ENCODE measurements at places on chromosomes 13 and 19. TPM values are rescaled to one million over a fixed set of nuclear protein-coding genes. Genes with fewer than 3 reads are reported as not detected.

Gene SYT5
- total RNA-seq = not detected

GRCh38 chr19:49533551-49534488 lies 6.0 kb downstream of the RCN3 start:
- DNase-seq = peak; percentile 91

DNA sequence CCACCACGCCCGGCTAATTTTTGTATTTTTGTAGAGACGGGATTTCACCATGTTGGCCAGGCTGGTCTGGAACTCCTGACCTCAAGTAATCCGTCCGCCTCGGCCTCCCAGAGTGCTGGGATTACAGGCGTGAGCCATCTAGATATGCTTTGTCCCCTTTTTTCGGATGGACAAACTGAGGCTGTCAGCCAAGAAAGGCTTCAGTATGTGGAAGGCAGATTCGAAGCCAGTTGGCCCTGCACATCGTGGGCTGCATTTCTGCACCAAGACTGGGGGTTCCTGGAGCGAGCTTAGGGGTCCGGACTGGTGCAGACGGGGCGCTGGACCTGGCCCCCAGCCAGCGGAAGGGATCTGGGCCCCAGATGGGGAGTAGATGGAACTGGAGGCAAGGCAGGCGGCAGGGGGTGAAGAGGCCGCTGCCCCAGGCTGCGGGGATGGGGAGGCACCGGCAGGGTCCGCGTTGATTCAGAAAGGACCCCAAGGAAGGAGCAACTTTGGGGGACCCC lies 9.7 kb upstream of the JUND start:
- DNase-seq = peak; percentile 81

Gene PTGER1
- 2.4 TPM for total RNA-seq

DNA sequence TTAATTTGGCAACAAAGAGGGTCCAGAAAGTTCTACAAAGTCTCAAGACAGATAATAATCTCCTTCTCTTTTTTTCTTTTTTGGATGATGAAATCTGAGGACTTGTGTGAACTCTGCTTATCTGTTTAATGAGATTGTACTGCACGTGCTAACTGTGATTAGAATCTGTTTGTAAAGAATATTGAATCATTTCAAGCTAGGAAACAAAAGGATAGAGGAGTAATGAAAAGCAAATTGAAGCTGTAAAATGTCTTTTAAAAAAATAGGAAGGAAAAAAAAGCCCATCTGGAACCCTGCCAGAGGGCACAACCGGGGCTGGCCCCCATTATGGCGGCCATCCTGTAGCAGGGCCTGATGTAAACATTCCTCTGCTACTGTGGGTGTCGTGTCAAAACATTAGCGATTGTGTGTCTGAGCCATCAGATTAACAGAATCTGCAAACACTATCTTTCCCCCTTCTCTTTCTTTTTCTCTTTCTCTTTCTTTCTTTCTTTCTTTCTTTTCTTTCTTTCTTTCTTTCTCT lies 83.0 kb downstream of the FLT1 start:
- DNase-seq = no peak

DNA sequence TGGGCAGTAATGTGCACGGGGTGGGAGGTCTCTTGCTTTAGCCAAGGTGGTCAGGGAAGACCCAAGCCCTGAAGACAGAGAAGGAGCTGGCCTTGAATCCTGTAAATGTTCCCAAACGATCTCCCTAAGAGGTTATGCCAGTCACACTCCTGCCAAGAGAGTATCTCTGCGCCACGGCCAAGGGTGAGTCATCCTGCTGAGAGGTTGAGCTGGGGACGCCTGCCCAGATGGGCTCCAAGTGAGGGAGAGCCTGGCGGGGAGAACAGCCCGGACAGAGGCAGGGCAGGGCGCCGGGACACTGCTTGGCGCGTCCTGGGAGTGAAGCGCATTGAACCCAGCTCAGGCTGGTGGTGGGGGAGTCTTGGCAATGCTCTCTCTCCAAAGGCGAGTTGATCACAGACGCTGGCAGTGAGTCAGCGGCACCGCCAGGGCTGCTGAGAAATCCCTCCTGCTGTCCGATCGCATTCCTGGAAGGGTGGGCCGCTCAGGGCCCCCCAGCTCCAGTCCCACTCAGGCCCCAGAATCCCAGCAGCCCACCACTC lies 16.4 kb downstream of the SULT2B1 start:
- no peak for DNase-seq

Gene CLEC4G
- total RNA-seq = 2.8 TPM

GRCh38 chr19:49889038-49889686 lies 7.5 kb downstream of the IL4I1 start:
- peak; percentile 67 for DNase-seq

Gene KCNC3
- 2.7 TPM for total RNA-seq

DNA sequence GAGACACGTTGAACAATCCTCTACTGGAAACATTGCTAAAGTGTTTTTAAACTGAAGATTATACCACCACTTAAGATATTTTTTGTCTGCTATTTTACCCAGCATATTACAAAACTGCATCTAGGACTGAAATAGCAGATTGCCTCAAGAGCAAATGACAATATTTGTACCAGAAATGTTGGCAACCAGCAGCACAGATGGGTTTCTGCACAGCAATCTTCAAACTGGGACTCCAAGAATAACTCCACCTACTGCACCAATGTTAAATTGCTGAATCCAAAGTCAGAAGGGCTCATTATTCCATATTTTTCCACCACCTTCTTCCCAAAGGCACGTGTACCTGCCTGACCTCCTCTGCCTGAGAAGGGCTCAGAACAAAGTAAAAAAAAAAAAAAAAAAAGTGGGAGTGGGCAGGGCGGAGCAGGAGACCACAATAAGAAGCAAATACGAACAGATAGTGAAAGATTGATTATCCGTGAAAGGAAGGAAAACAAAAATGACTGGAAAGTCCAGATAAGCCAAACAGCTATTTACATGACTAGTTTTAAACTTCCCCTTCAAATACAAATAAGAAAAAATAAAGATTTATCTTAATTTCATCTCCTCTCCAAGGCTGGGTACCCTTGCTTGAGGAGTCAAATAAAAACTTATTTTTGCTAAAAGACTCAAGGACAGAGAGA lies 79.4 kb downstream of the FOXO1 start:
- DNase-seq = no peak

GRCh38 chr19:55802281-55802680 lies 29.5 kb downstream of the NLRP11 start:
- DNase-seq = no peak

DNA sequence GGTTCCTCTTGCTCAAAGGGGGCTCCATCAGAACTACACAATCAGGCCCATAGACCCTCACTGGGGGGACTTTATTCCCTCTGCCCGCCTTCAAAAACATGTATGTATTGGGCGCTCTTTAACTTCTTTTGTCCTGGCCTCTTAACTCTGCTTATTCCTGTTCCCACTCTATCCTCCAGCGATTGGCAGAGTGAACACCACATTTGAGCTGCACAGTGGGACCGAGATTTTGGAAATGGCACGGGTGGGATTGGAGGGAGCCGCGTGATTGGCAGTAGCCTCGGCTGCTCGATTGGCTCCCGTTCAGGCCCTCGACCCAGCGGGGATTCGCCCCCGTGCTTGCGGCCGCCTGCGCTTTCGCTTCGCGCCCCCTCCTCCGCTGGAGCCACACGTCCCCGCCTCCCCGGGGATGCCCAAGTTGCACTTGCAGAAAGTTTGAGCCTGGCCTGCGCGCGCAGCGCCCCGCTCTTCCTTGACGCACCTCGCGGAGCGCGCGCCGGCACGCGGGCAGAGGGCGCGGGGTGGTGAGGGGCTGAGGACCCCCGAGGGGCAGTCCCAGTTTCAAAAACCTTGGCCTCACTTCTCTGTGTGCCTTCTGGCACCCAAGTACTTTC lies at the start of gene ZIC5:
Gene ZIC5, minus strand, starts transcription at position 192 of the 614 bp plus-strand sequence. Its CDS starts 164 bp downstream, at position 28.
- peak; percentile 47 for DNase-seq

DNA sequence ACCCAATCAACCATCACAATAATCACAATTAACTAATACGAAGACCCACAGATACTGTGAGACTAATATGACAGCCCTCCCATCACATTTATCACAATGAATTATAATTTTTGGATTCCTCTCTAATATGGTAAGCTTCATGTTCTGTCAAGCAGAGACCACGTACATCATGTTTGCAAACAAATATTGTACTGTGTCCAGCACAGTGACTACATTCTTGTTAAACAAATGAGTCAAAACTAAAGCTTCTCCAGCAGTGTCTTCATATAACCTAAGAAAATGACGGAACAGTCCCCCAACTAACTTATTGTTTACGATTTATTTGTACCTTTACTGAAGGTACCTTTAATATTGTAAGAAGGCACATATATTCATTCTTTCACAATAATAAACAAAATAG lies 292.6 kb downstream of the ENOX1 start:
- no peak for DNase-seq

- DNase-seq = no peak
Measured at GRCh38 chr19:2619076-2619475, 83.4 kb downstream of the GNG7 start.

DNA sequence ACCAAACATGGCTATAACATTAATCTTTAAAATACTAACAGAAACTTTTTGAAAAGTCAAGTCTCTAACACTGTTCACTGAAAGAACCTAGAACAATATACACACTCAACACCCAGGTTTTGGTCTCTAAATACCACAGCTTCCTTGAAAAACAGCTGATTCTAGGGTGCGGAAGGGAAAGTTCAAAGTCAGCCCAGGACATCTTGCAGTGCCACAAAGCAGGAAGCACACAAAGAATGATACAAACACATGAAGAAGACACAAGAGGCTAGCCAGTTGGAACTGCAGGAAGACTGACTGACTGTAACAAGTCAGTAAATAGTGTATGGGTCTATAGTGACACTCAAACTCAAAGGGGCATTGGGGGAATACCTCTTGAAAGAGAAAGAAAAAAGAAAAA lies 4.6 kb downstream of the DEDD2 start:
- no peak for DNase-seq

- no peak for DNase-seq
Measured at GRCh38 chr19:39310558-39311311, 9.9 kb downstream of the LRFN1 start.

Gene FCGBP
- total RNA-seq = 83.1 TPM

Gene PSG3
- total RNA-seq = not detected

Gene ZNF382
- total RNA-seq = 13.6 TPM

DNA sequence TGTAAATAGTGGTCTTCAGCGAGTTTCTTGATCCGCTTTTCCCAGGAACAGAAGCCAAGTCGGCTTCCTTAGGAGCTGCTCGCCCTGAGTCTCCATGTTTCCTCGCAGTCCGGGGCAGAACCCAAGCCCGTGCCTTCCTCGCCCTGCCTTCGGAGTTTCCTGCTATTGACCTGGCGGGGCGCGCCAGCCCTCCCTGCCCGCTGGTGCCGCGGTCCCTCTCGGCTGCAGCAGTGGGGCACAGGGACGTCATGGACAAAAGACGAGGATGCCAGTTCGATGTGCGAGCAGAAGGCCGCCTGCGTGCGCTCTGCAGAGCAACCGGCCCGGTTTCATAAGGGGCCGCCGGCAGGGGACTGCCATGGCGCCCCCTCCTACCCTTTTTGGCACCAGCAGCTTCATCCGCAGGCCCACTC lies 156.6 kb downstream of the TM9SF2 start:
- DNase-seq = peak; percentile 67

Gene ZNF546
- 14.3 TPM for total RNA-seq

- peak; percentile 87 for DNase-seq
Measured at GRCh38 chr19:1568320-1569019, at the start of gene MEX3D. MEX3D (minus strand) TSS chr19:1568325; CDS start chr19:1568058, 267 bp downstream.
